HL-60 (cell line): ENCODE measurements at places on chromosomes 1 and 21.

- no peak for DNase-seq
Measured at GRCh38 chr1:167292216-167292615, 71.5 kb downstream of the POU2F1 start.

DNA sequence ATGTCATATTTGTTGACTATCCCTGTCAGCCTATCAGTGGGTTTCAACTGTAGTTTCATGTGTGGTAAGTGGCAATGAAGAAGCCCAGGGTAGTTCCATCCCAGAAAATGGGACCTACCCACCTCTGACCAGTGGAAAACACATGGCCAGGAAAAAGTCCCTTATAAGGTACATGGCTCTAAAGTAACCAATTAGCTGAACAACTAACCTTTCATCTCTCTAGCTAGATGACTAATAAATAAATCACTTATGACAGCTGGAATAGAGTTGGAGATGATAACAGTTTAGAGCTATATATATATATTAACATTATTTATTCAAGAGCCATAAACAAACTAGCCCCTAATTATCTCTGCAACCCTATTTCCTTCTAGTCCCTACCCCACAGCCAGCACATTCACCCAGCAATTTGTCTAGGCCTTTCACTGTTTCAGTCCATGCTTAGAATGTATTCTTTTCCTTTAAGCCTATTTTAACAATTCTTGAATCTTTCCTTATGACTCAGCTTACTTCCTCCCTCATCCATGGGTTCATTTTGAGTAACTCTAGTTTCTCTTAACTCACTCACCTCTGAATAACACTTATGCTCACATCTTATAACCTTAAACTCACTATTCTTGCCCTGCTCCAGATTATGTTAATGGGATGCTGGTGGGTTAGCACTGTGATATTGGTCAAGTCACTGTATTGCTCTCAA is 83.7 kb downstream of the TNFSF18 start:
- DNase-seq, result no peak

- no peak for DNase-seq
Measured at GRCh38 chr1:28447679-28448078, 58.2 kb upstream of the RCC1 start.

DNA sequence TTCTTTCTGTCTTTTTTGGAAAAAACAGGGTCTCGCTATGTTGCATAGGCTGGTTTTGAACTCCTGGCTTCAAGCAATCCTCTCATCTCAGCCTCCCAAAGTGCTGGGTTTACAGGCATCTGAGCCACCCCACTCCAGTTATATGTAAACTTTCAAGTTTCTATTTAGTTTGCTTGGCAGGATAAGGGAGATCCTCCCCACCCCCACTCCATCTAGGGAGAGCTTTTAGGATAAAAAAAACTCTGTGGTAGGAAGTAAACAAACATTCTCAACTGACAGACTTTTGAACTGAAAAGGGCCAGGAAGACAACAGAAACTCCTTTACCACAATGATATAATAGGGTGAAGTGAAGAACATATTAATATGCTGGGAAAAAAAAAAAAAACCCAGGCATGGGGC is 41.0 kb upstream of the ZNF326 start:
- no peak for DNase-seq

DNA sequence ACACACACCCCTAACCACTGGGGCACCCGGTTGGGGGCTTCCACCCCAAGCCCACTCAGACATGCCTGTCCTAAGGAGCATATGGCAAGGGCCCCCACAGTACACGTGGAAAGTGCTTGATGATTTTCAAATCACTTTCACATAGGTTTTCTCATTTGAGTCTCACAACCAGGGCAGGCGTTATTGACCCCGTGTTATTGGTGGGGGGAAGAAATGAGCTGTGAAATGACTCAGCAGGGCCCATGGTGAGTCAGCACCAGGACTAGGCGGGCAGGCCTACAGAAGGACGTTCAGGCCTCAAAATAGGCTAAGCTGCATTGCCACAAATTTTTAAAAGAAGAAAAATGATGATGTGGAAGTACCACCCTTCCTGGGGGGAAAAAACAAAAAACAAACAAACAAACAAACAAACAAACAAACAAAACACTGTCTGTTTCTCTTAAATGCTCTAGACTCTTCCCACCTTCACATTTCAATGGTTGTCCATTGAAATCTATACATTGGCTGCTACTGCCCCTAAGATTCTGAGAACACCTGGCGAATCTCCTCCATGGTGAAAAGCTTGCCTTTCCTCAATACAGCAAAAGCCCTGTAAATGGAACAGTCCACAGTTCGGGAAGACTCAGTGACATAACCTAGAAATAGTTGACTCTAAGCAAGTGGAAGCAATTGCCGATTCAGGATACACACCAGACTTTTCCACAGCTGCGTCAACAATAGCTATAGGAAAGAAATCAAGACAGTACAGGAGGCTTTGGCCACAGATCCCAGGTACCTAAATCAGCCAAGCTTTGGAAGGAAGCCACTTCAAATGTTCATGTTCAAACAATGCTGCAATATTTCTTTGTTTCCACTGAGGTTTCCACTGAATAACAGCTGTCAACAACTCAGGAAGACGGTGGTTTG is 234.7 kb downstream of the TOMM20 start:
- peak; percentile 41 for DNase-seq

DNA sequence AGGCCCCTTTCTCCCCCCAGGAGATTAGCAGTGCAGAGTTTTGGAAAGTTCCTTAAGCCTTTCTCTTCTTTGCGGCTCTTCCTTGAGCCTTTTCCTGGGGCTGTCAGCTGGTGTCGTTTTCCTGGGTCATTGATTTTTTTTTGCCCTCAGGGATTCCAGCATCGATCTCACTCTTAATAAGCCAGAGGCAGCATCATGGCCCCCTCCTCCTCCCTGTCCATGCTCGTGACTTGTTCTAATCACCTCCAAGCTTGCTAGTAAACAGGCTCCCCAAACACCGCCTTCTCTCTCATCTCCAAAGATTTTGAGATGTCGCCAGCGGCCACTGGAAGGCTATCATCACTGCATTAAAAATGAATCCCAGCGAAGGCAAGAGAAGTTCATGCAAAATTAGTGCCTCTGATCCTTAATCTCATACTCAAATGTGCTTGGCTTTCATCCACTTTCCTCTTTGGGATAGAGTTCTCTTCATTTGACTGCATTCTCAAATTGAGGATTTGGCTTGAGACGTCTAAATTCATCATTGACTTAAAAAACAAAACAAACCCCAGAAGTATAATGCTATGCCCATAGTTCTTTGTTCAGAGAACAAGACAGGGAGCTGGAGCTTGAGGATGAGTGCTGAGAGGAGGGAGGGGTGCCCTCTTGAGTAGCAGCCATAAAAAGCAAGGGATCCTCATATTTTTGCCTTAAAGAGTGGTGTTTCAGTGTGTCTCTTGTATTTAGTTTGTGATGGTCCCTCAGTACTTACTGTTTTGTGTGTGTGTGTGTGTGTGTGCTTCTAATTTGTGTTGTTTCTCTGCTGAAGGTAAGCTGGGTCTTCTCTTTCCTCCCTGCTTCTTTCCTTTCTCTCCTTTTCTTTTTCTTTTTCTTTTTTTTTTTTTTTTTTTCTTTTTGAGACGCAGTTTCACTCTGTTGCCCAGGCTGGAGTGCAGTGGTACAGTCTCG is 3.2 kb downstream of the EVA1C start:
- DNase-seq, result no peak

- no peak for DNase-seq
Measured at GRCh38 chr1:93313026-93313425, 32.7 kb upstream of the DR1 start.

GRCh38 chr1:35633547-35633946 is 7.8 kb downstream of the PSMB2 start:
- no peak for DNase-seq

- DNase-seq, result peak; percentile 36
Measured at GRCh38 chr1:167554028-167554779, 642 bp upstream of the CREG1 start.

DNA sequence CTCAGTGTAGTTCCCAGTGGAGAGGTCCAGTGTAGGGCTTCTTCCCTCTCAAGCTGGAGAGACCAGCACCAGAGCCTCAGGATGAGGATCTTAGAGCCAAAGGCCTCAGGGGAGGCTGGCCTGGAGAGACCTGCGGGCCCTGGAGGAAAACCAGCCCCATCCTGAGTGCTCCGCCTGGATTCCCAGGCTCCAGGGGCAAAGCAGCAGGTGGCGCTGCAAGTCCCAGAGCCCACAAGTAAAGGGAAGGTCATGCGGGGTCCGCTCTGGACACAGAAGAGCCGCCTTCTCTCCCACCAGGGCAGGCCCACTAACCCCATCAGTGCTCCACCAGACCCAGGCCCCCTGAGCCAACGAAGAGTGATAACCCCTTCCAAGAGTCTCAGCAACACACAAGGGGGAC is 22.7 kb downstream of the PGBD5 start:
- DNase-seq, result no peak

DNA sequence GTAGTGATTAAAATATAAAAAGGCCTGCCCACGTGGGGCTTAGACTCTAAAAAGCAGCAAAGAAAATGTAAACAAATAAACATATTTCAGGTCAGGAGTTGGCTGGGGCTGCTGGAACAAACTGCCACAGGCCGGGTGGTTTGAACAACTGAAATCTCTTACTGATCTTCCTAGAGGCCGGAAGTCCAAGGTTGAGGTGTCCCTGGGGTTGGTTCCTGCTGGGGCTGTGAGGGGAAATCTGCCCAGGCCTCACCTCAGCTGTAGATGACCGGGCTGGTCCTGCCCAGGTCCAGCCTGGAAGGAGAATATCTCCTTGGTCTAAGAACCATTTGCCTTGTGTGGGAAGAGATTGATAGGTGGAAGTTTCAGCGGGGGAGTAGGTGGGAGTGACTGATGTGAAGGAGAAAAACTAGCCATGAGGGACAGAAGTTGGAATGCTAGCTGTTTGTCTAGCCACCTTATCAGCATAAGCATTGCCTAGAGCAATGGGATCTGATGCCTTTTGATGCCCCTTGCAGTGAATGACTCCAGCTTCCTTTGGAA is 221.1 kb downstream of the DYRK1A start:
- no peak for DNase-seq

- DNase-seq, result no peak
Measured at GRCh38 chr1:1781526-1781903, 3.2 kb upstream of the NADK start.

DNA sequence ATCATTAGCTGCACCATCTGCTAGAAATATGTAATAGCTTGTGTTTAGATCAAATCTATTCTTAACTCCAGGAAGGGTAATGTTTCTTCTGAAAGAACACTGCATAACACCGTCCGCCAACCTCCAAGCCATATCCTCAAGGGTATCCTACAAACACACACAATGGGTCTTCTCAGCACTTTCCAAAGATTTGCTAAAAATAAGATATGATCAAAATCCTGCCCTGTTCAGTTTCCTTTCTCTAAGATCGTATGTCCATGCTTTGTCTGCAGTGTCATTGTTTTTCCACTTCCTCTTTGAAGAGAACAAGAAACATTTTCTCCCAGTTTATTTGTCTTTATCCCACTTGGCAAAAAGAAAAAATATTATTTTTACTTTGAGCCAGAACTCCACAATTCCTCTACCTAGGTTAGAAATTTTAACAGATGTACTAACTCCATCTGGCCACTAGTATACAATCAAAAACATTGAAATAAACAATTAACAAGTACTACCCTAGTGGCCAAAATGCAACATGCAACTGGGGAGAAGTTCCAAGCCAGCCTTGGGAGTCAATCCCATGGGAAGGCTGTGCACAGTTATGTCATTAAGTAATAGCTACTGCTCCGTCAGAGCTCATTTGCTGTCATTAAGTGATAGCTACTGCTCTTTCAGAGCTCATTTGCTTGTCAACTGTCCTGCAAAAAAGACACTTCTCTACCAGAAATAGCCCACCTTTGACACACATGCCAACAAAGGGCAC is 37.8 kb downstream of the FRRS1 start:
- peak; percentile 26 for DNase-seq

- DNase-seq, result no peak
Measured at GRCh38 chr1:61752921-61753389, 10.7 kb downstream of the PATJ start.

DNA sequence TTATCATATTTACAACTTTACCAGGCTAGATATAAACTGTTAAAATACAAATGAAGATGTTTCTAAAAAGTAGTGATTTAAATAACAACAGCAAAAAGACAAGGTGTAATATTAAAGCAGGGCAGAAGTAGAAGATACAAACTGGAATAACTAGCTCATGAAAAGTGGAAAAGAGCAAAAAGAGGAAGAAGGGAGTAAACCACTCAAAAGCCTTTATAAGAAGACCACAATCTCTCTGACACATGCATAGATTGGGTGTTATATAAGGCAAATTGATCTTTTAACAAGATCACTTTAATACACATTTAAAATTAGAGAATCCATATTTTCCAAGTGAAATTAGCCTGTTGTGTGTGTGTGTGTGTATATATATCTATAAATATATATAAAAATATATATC is 5.0 kb downstream of the DENND1B start:
- DNase-seq, result no peak

- no peak for DNase-seq
Measured at GRCh38 chr1:111793923-111794322, 38.2 kb downstream of the DDX20 start.

DNA sequence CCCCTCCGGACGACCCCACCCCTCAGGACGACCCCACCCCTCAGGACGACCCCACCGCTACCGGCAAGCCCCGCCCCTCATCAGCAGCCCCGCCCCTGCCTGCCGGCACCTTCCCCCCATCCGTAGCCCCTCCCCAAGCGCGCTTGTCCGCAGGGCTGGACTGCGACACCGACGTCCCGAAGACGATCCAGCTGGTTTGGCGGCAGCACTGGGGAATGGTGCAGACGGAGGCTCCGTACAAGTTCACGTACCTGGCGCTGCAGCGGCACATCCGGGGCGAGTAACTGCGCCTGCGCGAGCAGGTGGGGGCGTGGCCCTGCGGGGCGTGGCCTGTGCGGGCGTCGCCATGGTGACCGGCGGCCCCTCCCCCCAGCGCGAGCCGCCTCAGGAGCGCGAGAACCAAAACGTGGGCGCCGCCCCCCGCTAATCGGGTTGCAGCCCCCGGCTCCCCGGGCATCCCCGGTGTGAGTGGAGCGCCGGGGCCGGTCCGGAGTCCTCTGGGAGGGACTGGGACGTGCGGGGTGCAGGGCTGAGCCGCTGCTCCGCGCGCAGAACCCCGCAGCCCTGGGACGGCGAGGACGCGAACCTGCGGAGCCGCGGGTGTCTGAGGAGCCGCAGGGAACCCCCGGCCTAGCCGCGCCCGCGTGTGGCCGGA is 4.9 kb downstream of the RNF223 start:
- peak; percentile 81 for DNase-seq

GRCh38 chr1:244678697-244679096 is 25.8 kb downstream of the DESI2 start:
- DNase-seq, result no peak
